Esophagus squamous epithelium (tissue), 5 donors: ENCODE measurements at places on chromosomes 6 and 20.

DNA sequence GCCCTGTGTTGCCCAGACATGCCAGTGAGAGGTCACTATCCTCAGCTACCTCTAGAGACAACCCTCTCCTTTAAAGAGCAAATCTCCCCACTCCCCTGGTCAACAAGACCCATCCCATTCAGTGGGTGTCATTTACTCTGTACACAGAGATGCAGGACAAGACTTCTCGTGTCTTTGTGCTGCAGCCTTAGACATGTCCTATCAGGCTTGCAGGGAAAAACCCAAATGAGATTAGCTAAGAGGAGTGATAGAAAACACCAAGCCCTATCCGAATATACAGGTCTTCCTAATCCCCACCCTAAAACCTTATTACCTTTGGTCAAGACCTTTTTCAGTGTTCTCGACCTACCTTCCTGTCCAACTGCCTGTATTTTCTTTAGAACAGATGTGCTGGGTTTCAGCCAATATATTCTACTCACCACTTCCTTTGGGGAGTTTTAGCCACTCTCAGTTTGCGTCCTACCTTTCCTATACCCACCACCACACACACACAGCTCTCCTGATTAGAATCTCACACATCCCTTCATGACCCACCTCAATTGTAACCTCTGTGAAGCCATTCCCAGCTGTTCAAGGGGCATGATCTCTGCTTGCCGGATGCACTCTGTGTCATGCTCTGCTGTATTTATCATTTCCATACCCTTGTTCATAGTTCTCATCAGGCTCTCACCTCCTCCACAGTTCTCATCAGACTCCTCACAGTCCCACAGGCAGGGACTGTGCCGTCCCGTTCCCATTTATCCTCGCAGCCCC, 39.7 kb downstream of the TRAM2 start:
- DNase-seq = no peak

DNA sequence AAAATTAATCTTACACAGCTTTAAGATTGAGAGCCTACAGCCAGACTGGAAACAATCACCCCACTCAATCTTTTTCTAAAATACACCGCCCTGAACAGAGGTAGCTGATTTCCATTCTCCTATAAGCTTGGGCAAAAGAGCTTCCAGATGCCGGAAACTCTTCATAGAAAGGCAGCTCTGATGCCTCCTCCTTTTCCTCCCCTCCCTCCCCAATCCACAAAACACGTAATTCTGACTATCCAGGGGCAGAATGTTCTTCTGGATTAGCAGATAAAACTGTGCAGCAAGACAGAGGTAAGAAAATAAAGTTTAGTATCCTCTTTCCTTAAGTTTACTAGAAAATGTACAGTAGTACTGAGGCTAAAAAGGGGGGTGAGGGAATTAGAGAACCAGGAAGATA, 15.8 kb downstream of the ADNP start:
- no peak for DNase-seq

GRCh38 chr20:59035381-59035780, 3.2 kb upstream of the ATP5F1E start:
- no peak for DNase-seq

DNA sequence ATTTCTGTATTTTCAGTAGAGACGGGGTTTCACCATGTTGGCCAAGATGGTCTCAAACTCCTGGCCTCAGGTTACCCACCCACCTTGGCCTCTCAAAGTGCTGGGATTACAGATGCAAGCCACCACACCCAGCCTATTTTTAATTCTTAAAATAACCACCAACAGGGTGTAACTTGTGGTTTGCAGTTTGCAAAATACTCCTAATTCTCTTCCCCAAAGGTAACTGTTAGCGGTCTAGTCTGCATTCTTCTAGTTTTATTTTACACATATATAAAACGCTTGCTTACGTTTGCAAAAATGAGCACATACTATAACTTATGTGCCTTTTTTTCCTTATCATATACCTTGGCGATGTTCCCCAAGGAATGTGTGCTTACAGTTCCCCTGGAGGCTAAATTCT, 25.6 kb upstream of the CHMP4B start:
- DNase-seq = no peak

- DNase-seq = no peak
These were observed 105.0 kb downstream of the PTPRK start for GRCh38 chr6:128415387-128415786.

DNA sequence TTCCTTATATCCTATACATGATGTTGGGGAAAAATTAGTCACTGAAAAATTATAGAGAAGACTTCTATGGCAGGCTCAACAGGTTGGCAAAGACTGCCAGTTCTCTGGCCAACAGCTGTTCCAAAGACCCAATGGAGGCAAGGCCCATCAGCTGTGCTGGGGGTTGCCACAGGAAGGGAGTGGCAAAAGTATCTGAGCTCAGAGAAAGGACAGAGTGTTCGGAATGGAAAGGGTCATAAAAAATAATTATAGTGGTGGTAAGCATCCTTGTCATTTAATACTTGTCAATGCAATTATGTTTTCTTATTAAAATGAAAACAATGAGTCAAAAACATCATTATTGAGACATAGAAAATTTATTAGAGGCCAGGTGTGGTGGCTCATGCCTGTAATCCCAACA, 36.1 kb downstream of the FASTKD5 start:
- no peak for DNase-seq

- DNase-seq = no peak
These were observed 64.4 kb downstream of the UBE2V1 start for GRCh38 chr20:50048420-50049166.
